ENCODE measurements at places on chromosomes 16 and 17.

- no peak for DNase-seq
Observed at GRCh38 chr17:50908860-50909764, 43.0 kb upstream of the TOB1 start.

GRCh38 chr16:19135201-19135842, 21.6 kb downstream of the ITPRIPL2 start:
- DNase-seq = no peak

DNA sequence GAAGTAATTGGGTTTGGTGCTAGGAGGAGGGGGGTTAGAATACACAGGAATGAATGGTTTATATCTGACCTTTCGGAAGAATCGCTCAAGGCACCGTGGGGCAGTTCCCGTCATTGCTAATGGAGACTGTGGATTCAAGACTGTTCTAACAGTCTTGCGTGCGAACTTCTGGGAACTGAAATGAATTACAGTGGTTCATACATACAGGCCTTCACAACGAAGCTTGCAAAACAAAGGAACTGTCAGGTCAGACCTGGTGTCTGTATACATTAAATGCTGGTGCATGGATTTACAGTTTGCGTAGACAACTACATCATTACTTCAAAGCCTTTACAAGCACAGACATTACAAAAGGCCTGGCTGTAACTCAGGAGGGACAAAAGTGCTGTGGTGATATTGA, 983.9 kb downstream of the CDH11 start:
- no peak for DNase-seq

DNA sequence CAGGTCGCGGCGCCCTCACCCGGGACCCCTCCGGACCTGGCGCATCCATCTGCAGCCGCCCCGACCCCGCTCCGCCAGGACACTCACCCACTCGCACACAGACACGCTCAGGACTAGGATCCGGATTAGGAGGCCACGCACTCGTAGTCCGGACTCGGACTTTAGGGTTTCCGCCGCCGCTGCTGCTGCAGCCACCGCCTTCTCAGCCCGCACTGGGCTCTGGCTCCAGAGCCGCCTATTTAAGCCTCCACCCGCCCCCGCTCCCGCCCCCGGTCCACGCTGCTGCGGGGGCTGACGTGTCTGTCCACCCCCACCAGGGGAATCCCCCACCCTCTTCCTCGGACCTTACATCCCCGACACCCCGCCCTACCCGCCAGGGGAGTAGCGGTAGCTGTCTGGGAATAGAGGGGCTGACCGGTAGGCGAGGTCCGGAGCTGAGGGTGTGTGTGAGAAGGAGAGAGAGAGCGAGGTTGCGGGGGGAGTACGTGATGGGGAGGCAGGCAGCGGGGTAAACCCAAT, at the start of gene RRAD:
RRAD (minus strand) TSS at position 214 of the 519 bp plus-strand sequence. CDS start 356 bp downstream, outside the sequence.
- DNase-seq = no peak

- DNase-seq = no peak
Observed at GRCh38 chr16:89710709-89711564, 9.4 kb upstream of the SPATA2L start.

GRCh38 chr17:19579192-19579761, 45.6 kb downstream of the SLC47A1 start:
- DNase-seq = no peak

GRCh38 chr17:47013341-47013740, 34.3 kb upstream of the RPRML start:
- no peak for DNase-seq

DNA sequence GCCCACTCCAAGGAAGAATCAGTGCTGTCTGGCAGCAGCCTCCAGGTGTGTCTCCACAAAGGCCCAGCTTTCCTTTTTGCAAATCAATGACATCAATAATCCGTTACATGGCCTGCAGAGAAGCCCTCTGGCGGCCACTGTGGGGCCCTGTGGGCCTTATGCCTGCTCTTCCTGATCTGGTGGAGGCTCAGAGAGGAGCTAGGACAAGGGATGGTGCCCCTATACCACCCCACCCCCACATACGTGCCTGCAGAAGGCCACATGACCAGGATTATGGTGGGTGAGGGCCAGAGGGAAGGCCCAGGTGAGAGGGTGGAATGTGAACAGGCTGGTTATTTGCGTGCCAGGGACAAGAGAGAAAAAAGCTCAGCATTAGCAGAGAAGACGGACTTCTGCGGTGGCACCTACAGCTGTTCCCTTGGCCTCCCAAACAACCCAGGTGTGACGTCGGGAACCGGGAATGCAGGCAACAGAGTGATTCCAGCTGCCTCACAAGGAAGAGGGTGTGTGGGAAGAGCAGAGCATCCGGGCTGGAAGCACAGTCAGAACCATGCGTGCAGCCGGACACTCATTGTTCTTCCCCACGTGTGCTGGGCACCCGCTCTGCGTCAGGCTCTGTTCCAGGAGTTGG, 22.5 kb downstream of the EIF4A3 start:
- DNase-seq = no peak

- DNase-seq = no peak
Observed at GRCh38 chr17:40113907-40114245, 7.9 kb upstream of the MSL1 start.

GRCh38 chr16:2022723-2023091, 3.1 kb downstream of the NPW start:
- no peak for DNase-seq

- DNase-seq = no peak
Observed at GRCh38 chr17:14038206-14038605, 31.1 kb upstream of the COX10 start.

DNA sequence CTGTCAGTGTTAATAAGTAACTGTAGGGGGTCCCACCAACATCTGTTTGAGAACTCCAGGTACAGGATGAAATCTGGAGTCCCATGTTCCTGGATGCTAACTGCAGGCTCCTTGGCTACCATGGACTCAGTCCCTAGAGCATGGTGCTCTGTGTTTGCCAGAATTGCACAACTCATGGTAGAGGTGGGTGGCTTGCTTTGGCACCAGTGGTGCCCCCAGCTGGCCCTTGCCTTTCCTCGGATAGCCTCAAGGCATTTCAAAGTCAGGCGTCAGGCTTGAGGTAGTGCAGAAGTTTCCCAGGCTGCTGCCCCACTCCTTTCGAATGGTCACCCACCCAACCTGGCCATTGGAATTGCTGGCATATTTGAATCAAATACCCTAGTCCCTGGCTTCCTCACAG, 179.9 kb downstream of the RBFOX1 start:
- no peak for DNase-seq

GRCh38 chr17:81890447-81891302, 711 bp downstream of the ALYREF start:
- DNase-seq = no peak

GRCh38 chr16:15726715-15727114, 76.7 kb downstream of the NDE1 start:
- no peak for DNase-seq

GRCh38 chr17:28042721-28043291, 329 bp downstream of the NLK start:
- DNase-seq = no peak

- no peak for DNase-seq
Observed at GRCh38 chr17:50276588-50277356, 2.5 kb downstream of the TMEM92 start.

- DNase-seq = no peak
Observed at GRCh38 chr16:88570691-88571092, 489 bp downstream of the ZC3H18 start.

- peak; percentile 8 for DNase-seq
Observed at GRCh38 chr17:44071772-44072171, 1.2 kb downstream of the G6PC3 start.

- no peak for DNase-seq
Observed at GRCh38 chr16:12439399-12440227, 364.1 kb downstream of the CPPED1 start.

GRCh38 chr16:51382211-51382610, 231.1 kb upstream of the SALL1 start:
- no peak for DNase-seq

DNA sequence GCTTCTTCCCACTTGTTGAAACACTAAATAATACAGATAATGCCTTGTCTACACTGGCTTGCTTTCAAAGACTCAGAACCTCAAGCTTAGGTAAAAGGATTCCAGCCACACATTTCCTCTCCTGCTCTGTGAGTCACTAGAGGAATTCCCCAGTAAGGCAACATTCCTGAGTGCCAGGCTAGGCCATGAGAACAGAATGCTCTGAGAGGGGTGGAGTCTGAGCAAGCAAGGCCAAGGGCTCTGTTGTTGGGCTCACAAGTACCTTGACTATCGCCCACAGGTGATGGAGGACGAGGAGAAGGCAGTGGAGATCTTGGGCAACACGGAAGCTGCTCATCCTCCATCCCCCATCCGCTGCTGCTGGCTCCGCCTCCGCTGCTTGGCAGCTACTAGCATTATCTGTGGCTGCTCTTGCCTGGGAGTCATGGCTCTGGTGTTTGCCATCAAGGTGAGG, 6.7 kb upstream of the PHKG2 start:
- DNase-seq = no peak

- DNase-seq = no peak
Observed at GRCh38 chr16:89393738-89394406, 96.5 kb downstream of the ANKRD11 start.

DNA sequence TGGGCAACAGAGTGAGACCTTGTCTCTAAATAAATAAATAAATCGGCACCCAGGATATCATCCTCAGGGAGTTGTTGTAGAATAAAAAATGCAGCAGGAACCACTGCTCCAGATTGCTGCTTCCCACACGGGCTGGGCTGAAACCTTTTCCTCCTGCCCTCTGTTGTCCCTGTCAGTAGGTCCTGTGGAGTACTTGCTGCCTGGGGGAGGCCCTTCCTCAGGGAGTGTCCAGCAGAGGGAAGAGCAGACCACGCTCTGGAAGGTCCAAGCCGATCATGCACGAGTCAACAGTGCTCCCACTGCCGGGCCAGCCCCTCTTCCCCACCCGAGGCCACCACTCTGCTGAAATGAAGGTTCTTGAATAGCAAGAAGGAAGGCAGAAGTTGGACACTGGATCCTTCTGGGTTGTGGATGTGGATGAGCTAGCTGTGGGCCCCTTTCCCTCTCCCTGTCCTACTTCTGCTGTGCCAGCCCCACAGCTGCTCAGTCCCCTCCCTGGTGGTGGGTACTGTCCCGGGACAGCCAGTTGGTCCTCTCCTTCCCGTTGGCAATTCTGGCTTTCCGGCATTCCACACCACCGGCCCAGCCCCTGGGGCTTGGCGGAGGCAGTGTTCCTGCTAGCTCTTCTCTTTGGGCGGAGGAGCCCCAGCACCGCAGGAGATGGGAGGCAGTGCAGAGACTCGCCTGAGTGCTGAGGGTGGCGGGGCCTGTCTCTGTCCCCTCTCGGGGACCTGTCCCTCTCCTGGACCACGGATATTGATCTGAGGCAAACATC, 10.8 kb downstream of the CDK5R1 start:
- DNase-seq = no peak

DNA sequence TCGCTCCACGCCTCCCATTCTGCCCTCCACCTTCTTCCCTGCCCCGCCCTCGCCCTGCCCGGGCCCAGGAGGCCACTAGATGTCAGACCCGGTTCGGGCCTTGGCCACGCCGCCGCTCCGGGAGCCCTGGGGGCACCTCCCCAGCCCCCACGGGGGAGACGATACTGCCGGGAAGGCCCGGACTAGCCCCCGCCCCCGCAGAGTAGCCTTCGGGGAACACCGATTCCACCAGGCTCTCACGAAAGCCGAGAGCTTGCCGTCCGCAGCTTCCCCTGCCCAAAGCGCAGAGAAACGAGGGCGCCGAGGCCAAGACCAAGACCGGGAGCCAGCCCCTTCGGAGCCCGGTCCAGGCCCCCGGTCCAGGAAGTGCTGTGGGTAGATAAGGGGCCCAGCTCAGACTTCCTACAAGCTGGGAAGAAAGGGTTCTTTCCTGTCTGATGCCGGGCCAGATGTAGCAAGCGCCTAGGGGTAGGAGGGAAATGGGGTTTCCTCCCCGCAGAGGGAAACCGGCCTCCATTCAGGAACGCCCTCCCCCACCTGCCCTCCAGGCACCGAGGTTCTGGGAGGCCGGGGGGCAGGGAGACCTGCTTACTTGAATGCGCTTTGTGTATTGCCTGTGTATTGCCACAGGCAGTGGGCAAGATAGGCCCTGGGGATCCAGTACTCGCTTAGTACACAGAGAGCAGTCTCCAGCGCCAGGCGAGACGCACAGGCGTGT, 806 bp upstream of the CYB561 start:
- DNase-seq = peak; percentile 46

- no peak for DNase-seq
Observed at GRCh38 chr16:64617836-64618476, 503.9 kb downstream of the CDH11 start.

DNA sequence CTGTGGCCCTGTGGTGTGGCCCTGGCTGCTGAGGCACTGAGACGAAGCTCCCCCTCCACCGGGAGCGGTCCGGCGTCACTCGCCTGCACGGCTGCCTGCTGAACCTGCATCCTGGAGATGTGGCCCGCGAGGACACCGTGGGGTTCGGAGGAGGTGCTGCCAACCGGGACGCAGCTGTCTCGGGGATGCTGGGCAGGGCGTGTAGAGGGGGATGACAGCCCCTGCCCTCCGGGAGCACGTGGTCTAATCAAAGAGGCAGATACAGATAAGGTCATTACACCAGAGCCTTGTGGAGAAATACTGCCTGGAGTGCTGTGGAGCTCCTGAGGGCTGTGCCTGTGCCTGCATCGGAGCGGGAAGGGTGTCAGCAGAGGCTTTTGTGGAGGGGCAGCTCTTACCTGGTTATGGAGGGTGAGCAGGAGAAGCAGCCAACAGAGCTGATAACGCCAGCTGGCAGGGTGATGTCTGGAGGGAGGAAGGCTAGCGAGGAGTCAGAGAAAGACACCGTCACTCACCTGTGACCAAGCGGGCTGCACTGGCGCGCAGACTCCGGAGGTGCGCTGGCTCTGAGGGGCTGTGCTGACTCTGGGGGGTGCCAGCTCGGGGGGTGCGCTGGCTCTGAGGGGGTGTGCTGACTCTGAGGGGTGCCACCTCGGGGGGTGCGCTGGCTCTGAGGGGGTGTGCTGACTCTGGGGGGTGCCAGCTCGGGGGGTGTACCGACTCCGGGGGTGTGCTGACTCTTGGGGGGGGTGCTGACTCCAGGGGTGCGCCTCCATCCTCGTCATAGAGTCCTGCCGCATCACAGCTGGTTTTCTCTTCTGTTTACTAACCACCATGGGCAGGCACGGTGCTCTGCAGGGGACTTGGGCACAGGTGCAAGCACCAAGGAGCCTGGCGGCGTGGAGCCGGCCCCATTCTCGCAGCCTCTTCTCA, 104.7 kb upstream of the CHMP6 start:
- peak; percentile 31 for DNase-seq

DNA sequence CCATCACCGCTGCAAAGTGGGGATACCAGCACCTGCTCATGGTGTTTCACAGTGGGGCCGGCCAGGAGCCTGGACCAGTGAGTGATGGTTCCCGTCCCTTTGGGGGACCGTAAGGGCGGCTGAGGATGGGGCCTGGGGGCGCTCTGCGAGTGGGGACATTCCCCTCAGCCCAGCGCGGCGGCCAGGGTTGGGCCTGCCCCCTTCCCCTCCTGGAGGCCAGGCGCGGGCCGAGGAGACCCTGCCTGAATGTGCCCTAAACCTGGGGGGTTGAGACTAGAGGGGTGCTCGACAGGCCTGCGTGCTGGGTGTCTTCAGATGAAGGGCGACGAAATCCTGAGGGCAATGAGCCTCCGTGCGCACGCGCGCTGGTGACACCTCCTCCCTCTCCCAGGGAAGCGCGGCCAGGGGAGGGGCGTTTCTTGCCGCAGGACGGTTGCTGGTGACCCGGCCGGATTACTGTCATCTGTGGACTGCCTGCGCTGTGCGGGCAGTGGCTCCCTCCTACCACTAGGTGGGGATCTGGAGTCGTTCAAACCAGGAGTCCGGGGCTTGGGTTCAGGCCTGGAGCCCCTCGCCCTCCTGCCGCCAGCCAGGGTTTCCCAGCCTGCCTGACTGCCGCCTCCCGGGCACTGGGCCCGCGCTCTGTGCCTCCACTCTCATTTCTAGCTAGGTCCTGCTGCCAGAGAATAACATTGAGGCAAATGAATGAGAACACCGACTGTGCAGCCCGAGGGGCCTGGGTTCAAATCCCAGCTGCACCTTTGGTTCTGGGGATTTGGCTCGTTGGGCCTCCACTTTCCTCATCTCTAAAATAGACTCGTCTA, 17.1 kb downstream of the TBX2 start:
- no peak for DNase-seq
